ENCODE measurements at places on chromosomes 12 and 14. TPM values are rescaled to one million over a fixed set of nuclear protein-coding genes. Genes with fewer than 3 reads are reported as not detected.

GRCh38 chr12:70571705-70572268 is 65.4 kb downstream of the PTPRB start:
- no peak for DNase-seq

GRCh38 chr12:62268956-62269355 is 8.8 kb downstream of the USP15 start:
- no peak for DNase-seq

- no peak for DNase-seq
Observed at GRCh38 chr12:110538869-110539622, 36.9 kb downstream of the RAD9B start.

- DNase-seq = no peak
Observed at GRCh38 chr12:31315044-31315715, 10.8 kb downstream of the SINHCAF start.

GRCh38 chr14:68041876-68042354 is 222.3 kb downstream of the RAD51B start:
- DNase-seq = no peak

DNA sequence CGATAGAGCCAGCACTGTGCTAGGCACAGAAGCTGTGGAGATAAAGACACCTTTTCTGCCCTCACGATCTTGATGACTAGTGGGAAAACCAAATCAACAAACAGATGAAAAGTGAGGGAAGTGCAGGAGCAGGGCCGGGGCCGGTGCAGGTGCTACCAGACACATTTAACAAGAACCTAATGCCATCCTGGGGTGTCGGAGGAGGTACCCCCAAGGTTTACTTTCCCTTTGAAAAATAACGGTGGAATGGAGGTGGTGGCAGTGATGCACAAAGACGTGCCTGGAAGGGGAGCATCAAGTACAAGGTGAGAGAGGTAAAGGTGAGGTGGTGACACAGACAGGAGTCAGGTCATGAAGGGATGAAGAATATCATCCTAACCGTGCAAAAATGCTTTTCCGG is 22.1 kb downstream of the SLC6A13 start:
- DNase-seq = no peak

- no peak for DNase-seq
Observed at GRCh38 chr14:105195522-105196264, 14.6 kb upstream of the NUDT14 start.

- no peak for DNase-seq
Observed at GRCh38 chr14:69485701-69486100, 1.2 kb downstream of the PLEKHD1 start.

DNA sequence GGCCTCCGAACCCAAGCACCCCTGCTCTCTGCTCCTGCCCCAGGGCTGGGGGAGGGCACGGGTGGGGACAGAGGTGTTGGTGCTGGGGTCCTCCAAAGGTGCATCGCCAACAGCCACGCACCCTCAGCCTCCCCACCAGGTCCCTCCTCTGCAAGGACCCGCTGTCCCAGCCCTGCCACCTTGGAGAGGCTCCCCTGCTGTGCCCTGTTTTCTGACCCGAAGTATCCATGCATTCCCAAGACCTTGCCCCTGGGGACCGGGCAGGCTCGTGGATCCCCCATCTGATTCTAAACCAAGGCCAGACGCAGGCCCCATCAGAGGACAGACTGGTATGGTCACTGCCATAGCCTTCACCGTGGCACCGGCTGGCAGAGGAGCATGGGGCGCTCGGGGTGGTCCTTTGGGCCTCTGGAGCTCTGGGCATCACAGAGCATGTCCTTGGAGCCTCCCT is 22.7 kb upstream of the BEGAIN start:
- DNase-seq = no peak

DNA sequence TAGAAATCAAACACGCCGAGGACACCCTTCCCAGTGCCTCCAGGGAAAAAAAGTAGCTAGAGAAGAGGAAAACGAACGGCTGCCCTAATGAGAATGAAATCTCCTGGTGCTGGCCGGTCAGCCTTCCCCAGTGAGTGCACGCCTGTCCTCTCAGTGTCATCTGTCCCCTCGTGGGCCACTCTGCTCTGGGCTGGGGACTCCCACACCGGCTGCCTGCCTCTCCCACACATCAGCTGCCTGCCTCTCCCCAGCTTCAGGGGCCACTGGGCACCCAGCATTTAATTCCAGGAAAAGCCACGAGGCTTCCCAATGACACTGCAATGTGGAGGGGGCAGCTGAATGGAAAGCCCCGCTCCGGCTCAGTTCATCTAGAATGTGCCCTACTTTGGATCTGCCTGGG is 59.0 kb downstream of the CCDC85C start:
- no peak for DNase-seq

- DNase-seq = no peak
Observed at GRCh38 chr14:104734991-104735779, 11.2 kb downstream of the ADSS1 start.

DNA sequence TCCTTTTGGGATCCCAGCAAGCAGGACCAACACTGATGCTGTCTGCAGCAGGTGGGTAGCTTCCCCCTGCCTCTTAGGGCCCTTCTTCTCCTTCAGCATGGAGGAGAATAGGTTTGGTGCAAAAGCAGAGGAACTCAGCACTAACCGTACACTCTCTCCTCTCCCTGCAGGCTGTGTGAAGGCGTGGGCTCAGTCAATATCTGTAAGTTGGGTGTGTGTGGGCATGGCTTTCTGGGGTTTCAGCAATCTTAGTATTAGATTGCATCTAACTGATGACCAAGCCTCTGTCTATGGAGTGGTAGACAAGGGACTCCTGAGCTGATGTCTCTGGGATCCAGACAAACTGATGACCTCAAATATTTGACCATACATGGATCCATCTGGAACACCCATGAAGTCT is 14.3 kb downstream of the KRT85 start:
- DNase-seq = no peak

GRCh38 chr14:29735459-29735858 is 192.2 kb downstream of the PRKD1 start:
- DNase-seq = no peak

DNA sequence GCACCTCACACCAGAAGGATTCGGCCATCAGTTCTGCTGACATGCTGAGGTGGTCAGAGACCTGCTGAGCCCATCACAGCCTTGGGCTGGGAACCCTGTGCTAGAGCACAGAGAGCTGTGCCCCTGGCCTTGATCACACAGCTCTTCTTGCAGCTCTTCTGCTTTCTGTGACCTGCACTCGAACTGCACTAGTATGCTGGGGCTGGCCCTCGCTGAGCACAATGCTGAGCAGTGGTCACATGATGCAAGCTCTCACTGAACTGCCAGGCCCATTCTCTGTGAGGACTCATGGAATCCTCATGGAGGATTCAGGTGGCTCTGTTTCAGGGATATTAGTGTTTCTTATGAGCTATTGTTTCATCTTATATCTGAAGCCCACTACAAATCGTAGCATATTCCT is 22.5 kb downstream of the FBXO21 start:
- DNase-seq = no peak

The ANHX gene
- total RNA-seq = not detected

All from Calu3 (cell line).